Activated CD8-positive, alpha-beta memory T cell treated with anti-CD3 and anti-CD28 coated beads for 4 hours (primary cell): ENCODE measurements at places on chromosomes 4 and X.

DNA sequence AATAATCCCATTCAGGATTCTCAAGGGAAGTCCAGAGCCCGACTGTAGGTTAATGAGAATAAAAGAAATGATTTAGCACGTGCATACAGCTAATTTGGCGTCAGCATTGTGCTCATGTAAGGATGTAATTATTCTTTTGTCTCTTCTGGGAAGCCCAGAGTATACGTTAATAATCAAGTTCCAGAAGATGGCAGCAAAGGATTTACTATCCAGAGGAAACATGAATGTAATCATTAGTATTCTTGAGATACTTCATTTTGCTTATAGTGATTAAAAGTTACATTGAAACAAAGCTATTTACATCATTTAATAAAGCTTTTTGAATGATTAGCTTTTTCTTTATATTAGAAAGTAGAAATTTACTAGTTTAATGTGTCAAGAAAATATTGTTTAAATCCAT, 27.1 kb upstream of the MAP9 start:
- no peak for DNase-seq

DNA sequence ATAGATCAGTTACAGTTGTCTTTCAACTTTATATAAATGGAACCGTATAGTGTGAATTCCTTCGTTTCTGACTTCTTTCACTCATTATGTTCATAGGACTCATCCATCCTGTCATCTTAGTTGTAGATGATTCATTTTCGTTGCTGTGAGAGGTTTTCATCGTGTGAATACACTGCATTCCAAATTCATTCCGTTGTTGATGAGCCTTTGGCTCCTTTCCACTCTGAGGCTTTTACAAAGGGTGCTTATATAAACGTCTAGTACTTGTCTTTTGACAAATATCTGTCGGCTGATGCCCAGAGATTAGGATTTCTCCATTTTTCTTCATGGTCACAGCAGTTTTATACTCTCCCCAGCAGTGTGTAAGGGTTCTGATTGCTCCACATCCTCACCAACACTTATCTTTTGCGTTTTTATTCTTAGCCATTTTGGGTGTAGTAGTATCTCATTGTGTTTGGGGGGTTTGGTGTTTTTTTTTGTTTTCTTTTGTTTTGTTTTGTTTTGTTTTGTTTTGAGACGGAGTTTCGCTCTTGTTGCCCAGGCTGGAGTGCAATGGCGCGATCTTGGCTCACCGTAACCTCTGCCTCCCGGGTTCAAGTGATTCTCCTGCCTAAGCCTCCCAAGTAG, 48.6 kb downstream of the LRP2BP start:
- no peak for DNase-seq

- DNase-seq, result peak; percentile 75
Measured at GRCh38 chr4:122151982-122152710, at the start of gene BLTP1. Gene BLTP1 (plus strand): TSS chr4:122152331. CDS start chr4:122170648, 18,317 bp downstream.

- DNase-seq, result no peak
Measured at GRCh38 chr4:54065282-54066087, 1.1 kb upstream of the CHIC2 start.

GRCh38 chr4:126057371-126057770, 742.6 kb downstream of the FAT4 start:
- no peak for DNase-seq

GRCh38 chrX:17021851-17022604, 75.6 kb downstream of the REPS2 start:
- no peak for DNase-seq

DNA sequence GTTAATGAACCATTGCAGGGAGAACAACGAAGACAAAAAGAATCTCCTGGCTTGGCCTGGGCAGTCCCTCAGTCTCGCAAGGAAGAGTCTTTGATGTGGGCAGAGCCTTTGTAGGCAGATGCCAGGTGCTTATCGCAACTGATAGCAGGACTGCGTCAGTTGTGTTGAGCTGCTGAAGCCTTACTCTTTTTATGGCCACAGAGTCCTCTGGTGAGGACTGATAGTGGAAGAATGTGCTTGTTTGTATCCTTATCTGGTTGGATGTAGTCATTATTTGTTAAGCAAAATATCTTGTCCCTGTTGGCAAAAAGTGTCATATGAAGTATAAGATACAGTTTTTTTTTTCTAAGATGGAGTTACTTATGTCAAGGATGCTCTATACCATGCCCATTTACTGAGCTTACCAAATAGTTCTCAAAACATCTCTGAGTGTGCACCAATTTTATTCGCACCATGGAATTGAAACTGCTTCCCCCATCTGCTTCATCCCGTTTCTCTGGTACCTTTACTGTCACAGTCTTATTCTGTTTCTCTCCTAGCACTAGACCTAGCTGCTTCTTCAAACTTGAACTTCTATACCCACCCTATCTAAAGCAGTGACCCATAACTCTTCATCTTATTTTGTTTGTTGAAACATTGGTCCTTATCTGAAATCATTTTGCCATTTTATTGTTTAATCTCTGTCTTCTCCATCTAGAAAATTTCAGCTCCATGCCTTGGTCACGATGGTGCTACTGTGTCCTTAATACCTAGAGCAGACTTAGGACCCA, 47.0 kb upstream of the SPRY1 start:
- no peak for DNase-seq

DNA sequence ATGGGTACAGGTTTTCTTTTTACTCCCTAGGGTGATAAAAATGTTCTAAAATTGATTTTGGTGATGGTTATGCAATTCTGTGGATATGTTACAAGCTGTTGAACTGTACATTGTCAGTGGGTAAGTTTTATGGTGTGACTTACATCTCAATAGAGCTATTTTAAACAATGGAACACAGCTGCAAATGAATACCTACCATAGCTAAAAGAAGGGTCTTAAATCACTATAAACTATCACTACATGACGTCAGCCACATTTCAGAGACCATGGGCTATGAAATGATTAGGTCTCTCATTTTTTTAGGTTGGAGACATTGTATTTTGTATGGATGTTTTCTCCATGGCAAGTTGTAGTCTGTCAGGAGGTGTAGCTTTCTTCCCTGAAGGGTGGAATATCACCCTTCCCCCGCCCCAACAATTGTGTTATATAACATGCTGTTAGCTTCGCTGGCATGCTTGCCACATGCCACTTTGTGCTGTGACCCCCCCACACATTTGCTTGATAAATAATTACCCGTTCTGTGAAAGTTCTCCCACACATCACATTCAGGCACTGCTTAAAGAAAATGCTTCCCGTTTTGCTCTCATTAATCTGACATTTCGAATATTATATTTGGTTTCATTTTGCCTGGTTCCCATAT, 159.7 kb downstream of the ARHGAP10 start:
- DNase-seq, result no peak

- DNase-seq, result no peak
Measured at GRCh38 chrX:14228611-14229010, 198.9 kb upstream of the GEMIN8 start.

- DNase-seq, result no peak
Measured at GRCh38 chr4:40173470-40173875, 23.4 kb upstream of the RHOH start.

DNA sequence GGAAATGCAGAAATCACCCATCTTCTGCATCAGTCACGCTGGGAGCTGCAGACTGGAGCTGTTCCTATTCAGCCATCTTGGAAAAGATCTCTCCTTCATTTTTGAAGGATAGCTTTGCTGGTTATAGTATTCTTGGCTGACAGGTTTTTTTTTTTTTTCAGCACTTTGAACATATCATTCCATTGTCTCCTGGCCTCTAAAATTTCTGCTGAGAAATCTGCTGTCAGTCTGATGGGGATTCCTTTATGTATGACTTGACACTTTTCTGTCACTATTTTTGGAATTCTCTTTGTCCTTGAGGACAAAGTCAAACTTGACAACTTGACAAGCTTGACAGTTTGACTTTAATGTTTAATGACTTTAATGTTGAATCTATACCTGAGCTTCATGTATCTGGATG, 16.8 kb downstream of the HPGDS start:
- no peak for DNase-seq

GRCh38 chr4:147831551-147832171, 99.8 kb downstream of the ARHGAP10 start:
- DNase-seq, result no peak

GRCh38 chr4:8738471-8738931, 133.1 kb downstream of the HMX1 start:
- no peak for DNase-seq

DNA sequence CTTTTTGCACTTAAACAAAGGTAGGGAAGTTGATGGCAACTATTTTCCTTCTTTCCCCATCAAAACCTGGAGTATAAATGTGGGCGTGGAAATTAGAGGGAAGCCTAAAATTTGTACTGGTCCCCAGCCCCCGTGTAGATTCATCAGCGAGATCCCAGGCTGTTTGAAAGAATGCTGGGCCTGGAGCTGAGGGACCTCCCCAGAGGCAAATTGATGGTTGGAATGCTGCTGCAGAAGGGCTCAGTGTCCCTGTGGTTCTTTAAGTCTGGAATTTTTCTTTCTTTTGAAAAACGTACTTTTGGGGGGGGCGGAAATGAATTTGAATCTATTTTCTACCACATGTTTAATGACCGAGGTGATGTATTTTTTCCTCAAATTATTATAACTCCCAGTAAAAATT, 197.2 kb downstream of the CBR4 start:
- DNase-seq, result no peak
